ENCODE measurements at places on chromosomes 13 and 19.

DNA sequence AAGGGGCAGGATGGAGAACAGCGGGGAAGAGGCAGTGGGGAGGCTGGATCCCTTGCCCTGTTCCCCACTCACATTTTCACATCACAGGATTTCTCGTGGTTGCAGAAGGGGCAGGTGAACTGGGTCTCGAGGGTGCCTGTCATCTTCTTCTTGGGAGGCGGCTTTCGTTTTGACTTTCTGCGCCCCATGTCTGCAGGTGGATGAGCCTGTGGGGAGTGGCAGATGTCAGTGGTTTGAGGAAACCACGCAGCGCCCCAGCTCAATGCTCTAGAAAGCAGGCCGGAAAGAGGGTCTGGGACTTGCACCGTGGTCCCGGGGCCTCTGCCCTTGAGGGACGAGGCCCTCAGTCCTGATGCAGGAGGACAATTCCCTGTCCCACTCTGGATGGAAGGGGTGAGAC, 4.9 kb downstream of the ELOF1 start:
- DNase-seq, result no peak

GRCh38 chr19:20371911-20372310, 193.7 kb downstream of the ZNF737 start:
- no peak for DNase-seq

DNA sequence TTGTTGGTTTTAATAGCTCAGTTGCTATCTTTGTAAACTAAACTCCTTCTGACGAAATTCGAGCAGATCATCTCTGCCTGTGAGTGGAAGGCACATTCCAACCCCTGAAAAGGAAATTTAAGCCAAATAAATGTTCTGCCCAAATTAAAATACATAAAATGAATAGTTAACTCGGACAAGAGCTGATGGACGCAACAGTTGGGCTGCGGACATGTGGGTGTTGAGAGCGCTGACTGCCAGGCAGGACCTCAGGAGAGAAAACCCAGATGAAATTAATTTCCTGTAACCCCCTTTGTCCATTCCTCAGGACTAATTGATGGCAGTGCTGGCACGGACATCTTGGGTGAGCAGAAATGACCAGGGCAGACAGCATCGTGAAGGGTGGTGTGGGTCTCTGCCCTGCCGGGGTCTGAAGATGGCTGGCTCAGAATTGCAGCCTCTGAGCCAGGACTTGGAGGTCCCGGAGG, 86.5 kb downstream of the TSHZ3 start:
- no peak for DNase-seq

DNA sequence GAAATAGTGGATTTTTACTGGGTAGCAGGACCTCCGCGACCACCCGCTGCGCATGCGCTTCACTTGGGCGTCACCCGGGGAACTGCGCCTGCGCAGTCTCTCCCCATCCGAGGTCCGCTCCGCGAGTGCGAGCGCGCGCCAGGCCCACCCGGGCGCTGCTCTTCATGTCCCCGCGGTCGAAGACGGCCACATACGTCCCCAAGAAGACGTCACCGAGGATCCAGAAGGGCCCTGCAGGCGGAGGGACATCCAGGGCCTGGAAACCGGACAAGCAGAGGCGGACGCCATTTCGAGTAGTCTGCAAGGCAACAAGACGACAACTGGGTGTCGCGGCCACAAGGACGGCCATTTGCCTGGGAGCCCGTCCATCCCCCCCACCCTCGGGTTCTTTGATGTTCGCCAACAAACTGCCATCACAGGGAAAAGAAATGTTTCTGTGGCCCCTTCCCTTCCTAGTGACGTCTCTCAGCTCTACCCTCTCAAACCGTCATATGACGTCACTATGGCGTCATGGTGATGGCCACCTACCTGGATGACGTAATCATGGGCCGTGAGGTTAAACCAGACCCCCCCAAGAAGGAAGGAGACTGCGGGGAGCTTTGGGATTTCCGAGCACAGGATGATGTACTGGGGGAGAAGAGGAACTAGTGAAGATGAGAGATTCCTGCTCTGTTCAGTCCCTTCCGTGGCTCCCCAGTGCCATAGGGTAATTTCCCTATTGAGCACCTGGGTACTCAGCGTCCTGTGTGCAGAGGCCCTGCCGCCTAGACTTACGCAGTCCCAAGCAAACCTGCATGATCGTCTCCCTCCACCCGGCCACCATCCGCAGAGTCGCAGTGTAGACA, 6.7 kb downstream of the NAPSA start:
- peak; percentile 91 for DNase-seq

DNA sequence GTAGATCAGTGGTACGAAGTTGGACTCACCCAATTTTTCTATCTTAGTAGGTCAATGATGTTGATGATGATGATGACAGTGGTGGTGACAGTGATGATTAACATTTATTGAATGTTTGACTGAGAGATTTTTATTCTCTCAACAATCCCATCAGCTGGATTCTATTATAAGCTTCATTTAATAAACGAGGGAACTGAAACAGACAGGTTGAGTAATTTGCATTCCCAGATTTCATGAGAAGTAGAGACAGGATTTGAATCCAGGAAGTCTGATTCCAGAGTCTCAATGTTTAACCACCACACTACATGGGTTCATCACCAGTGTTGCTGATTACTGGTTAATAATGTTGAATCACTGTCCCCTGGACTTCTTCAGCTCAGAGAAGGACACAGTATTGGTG, 168.9 kb downstream of the FLT1 start:
- no peak for DNase-seq

- DNase-seq, result peak; percentile 40
These were observed 10.2 kb upstream of the EMC10 start for GRCh38 chr19:50465986-50466705.

DNA sequence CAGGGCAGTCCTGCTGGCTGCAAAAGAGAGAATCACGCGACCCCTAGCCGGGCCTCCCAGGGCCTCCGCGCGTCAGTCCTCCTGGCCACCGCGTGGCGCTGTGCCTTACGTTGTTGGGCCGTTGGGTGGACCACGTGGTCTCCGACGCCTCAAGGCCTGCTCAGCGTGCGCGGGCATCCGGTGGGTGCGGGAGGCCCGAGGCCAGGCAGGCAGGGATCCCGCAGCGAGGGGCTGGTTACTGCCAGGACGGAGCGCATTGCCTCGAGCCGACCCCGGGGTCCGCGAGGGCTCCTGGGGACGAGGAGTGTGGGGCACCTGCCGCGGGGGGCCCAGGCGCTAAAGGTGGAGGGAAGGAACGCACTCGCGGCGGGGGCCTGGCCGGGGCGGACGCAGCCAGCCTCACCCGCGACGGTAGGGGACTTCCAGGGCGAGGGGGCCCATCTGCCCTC, at the start of gene TDRD12:
TDRD12 (plus strand) TSS at position 157 of the 449 bp plus-strand sequence. CDS start 306 bp downstream, outside the sequence.
- no peak for DNase-seq

GRCh38 chr19:34828156-34828555, 55.1 kb upstream of the ZNF599 start:
- no peak for DNase-seq

- no peak for DNase-seq
These were observed 16.3 kb downstream of the IL17D start for GRCh38 chr13:20719783-20720182.

DNA sequence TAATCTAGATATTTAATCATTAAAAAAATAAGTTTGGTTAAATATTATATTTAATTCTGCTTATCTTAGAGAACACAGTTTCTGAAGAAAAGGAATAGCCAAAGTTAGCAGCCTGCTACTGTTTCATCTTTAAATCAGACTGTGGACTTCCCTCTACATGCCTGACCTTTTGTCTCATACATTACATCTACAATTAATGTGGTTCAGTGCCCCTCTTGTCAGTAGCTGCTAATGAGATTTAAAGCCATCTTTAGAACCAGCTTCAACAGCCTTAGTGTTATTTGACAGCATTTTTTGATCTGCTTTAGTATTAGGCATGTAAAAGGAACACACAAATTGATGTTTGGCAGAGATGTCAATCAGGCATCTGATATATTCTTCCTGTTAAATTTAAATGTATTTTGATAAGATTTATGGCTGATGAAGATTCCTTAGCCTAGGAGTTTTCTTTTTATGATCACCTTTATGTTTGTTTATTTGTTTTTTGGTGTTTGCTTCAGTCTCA, 1925.8 kb upstream of the PRR20A start:
- no peak for DNase-seq

DNA sequence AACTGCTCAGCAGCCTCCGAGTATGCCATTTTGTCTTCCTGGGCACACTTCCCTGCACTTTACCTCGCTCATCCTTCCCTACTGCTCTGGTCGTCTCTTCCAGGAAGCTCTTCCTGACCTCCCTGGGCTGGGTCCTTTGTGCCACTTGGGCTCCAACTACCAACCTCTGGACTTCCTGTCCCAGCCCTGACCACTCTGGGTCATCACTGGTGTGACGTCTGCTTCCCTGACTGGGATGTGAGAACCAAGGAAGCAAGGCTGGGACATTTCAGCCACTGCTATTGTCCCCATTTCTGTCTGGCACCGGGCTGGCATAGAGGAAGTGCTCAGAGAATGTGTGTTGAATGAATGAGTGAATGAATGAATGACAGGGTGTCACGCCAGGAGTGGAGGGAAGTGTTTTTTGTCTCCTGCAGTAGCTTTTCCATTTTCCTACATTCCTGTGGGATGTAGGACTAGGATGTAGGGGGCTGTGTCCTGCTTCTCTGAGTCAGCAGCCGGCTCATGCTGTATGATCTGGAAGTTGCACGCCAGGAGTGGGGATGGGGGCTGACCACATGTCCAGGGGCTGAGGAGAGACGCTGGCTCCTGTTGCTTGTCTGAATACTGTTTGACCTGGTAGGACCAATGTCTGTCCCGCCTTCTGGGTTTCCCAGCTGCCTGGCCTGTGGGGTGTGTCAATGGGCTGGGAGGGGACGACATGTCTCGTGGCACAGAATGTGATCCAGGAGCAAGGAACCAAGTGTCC, 14.7 kb downstream of the NOVA2 start:
- DNase-seq, result no peak

- peak; percentile 90 for DNase-seq
These were observed 29.2 kb upstream of the TSHZ3 start for GRCh38 chr19:31378404-31378803.

DNA sequence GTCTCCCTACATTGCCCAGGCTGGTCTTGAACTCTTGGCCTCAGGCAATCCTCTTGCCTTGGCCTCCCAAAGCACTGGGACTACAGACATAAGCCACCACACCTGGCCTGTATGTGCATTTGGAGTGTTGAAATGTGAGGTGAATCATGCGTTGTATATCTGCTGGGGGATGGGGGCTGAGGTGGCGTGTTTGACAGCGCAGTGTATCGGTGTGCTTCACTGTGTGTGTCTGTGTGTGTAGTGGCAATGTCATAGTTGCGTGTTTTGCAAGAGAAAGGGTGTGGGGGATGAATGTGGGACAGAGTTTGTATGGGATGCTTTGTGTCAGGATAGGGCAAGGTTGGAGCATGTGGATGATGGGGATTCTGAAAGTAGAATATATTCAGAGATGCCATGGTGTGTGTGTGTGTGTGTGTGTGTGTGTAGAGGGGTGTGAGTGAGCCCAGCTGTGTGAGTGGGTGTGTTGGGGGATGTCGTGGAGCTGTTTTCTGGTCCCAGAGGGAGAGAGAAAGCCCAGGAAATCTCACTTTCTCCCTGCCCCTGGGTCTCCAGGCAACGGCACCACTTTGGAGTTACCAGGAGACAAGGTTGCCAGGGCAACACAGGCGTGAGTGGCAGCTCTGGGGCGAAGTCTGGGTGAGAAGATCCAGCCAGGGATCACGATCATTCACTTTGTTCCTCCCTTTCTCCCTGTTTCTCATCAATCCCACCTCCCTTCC, 1.1 kb upstream of the SWSAP1 start:
- DNase-seq, result no peak

GRCh38 chr13:40569024-40569350, 97.5 kb downstream of the FOXO1 start:
- DNase-seq, result peak; percentile 9

DNA sequence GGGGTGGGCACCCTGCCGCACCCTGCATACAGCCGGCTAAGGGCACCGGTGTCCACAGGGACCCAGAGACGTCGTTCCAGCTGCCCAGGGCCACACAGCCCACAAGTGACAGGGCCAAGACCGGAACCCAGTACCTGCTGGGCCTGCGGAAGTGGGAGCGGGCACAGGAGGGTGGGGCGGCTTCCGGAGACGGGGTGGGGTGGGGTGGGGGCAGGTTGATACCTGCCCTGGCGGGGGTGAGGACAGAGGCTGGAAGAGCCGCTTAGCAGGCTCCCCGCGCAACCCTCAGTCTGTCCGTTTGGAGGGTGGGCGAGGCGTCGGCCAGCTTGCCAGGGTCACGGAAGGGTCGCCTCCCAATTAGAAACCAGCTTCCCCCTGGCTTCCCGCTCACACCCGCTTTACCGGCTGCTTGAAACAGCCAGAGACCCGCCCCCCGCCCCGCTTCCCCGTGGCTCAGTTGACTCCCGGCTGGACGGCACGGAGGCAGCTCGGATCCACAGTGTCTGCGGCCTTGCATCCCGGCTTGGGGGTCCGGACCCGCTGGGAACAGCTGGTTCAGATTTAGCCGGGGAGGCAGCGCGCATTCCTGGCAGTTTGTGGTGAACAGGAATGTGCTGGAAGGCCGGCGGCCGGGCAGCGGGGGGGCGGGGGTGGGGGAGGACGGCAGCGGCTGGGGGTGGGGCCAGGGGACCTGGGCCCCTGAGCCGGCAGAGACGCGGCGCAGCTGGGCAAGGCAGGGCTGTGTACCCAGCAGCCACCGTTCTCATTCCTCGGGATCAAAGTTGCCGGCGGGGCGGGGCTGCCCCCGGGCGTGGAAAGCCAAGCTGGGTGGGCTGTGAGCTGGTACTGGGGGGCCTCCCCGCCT, 1.9 kb downstream of the CNN2 start:
- peak; percentile 93 for DNase-seq

GRCh38 chr19:7179917-7180306, 110.4 kb downstream of the ZNF557 start:
- no peak for DNase-seq

GRCh38 chr19:41548954-41549688, 26.8 kb upstream of the CEACAM21 start:
- no peak for DNase-seq

DNA sequence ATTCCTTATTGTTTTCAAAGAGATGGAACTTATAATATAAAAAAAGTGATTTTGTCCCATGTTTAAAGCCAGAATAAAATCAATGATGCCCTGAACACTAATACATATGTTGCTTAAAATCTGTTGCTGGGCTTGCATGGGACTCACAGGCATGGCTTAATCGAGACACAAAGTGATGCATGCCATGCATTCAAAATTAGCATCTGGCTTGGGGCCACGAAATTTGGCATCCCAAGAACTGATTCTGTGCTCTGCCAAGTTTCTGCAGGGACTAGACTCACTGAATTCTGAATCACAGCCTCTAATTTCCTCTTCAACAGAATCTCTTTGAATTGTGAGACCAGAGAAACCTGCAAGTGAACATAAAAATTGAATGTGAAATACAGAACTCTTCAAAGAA, 109.2 kb downstream of the PCDH17 start:
- no peak for DNase-seq

DNA sequence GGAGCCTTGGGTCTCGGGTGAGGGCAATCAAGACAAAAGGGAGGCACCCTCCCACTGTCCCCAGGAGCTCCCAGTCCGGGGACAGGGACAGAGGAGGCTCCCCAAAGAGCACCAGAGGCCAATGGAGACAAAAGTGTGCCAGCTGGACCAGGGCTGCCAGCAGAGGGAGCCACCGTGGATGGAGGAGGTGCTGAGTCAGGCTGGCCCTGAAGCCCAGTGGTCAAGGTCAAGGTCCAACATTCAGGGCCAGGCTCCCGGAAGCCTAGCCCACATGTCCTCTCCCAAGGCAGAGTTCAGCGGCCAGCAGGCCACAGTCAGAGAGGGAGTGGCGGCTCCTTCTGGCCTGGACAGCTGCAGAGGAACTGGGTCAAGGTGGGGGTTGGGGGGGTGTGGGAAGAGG, 8.4 kb downstream of the COL5A3 start:
- DNase-seq, result no peak
